ENCODE measurements at places on chromosomes 16 and 17. TPM values are rescaled to one million over a fixed set of nuclear protein-coding genes. Genes with fewer than 3 reads are reported as not detected.

ABCA9 gene
- 0.19 TPM for total RNA-seq

TPPP3 gene
- 0.39 TPM for total RNA-seq

DNAH3 gene
- 4.3 TPM for total RNA-seq

KRT32 gene
- not detected for total RNA-seq

KRTAP9-2 gene
- total RNA-seq: not detected

CPNE7 gene
- 40.4 TPM for total RNA-seq

PRAC1 gene
- total RNA-seq: not detected

SDR42E2 gene
- not detected for total RNA-seq

RBL2 gene
- total RNA-seq: 55.3 TPM

CRYBA1 gene
- not detected for total RNA-seq

HSF5 gene
- total RNA-seq: 1.1 TPM

CES5A gene
- total RNA-seq: not detected

KCNH4 gene
- total RNA-seq: 0.37 TPM

RDM1 gene
- 9.9 TPM for total RNA-seq

CNTNAP4 gene
- total RNA-seq: not detected

LLGL2 gene
- 165 TPM for total RNA-seq

TNFSF12 gene
- total RNA-seq: not detected

IRX6 gene
- not detected for total RNA-seq

CTRB1 gene
- total RNA-seq: not detected

PRKCA gene
- 34.7 TPM for total RNA-seq

Data from Caco-2 (cell line).